T-helper 2 cell (primary cell): ENCODE measurements at places on chromosomes 11 and 22.

DNA sequence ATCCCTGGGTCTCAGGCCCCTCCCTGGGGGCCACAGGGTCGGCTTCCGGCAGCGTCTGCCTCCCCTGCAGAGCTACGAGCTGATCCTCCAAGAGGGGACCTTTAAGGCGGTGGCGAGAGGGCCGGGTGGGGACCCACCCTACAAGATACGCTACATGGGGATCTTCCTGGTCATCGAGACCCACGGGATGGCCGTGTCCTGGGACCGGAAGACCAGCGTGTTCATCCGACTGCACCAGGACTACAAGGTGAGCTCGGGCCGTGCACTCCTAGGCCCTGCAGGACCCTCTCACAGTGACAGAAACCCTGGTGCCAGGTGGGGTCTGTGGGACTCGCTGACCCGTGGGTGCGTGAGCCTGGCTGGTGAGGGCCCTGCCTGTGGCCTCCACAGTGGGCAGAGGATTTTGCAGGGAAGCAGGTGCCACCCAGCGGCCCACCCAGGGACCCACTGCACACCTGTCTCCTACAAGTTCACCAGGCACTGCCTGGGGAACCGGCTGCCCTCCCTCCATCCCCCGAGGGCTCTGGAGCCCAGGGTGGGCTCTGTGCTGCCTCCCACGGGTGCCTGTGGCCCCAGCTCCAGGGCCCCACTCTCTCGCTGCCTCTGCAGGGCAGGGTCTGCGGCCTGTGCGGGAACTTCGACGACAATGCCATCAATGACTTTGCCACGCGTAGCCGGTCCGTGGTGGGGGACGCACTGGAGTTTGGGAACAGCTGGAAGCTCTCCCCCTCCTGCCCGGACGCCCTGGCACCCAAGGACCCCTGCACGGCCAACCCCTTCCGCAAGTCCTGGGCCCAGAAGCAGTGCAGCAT lies 13.7 kb downstream of the MUC5B start:
- no peak for DNase-seq

DNA sequence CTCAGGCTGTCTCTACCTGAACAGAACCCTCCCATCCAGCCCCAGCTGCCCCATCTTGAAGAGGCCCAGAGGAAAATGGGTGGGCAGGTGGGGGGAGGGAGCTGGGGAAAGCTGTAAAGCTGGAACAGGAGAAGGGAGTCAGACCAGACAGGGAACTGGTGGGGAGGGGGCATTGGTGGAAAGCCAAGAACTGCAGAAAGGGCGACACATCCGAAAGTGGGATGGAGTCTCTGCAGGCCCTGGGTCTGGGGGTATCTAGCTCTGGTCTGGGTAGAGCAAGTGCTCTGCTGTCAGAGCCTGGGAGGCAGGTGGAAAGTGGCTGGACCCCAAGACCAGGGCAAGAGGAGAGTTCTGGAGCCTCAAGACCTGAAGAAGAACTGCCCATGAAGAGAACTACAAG lies 7.7 kb downstream of the TMPRSS13 start:
- no peak for DNase-seq

- DNase-seq: no peak
Observed at GRCh38 chr11:18379201-18379600, 15.2 kb upstream of the LDHA start.

GRCh38 chr11:61418136-61418535 lies 11.6 kb downstream of the CPSF7 start:
- no peak for DNase-seq

DNA sequence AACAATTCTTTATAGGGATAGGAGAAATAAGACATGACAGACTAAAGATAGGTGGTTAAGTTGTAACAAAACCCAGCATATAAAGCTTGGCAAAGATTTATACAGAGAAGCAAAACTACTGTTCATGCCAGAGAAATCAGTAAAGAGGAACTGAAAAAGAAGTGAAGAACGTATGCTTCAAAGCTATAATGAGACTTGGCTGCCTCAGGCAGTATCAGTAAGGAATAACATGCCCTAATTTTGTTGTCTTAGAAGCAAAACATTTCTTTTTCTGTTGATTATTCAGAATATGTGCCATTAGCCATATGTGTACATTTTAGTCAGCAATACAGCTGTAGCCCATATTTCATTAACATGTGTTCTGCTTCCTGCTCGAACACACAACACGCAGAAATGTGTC lies 403.2 kb downstream of the NELL1 start:
- DNase-seq: no peak

DNA sequence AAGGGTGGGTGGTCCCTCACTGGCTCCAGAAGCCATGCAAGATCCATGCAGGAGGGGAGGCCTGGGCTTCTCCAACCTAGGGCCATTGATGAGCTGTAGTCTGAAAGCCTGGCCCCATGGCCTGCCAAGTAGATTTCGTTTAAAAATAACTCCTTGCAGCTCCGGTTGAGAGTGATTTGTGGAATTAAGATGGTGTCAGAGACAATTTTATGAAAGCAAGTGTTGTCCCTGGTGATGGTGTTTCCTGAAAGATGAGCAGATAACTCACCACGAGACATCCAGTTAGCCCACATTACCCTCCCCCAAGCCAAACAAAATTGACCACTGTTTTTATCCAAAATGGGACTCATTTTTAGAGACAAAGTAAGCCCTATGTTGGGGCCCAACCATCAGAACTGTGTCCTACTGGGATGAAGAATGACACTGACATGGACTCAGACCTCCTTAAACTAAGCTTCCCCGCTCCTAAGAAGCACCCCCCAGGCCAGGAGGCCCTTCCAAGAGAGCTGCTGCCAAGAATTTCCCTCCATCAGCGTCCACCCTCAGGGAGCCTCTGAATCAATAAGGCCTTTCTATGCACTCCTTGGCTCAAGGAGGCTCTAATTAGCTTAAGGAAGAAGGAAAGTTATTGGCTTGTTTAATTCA lies 174.2 kb upstream of the NCAM1 start:
- no peak for DNase-seq

GRCh38 chr11:103927535-103927934 lies 108.9 kb upstream of the DDI1 start:
- no peak for DNase-seq

DNA sequence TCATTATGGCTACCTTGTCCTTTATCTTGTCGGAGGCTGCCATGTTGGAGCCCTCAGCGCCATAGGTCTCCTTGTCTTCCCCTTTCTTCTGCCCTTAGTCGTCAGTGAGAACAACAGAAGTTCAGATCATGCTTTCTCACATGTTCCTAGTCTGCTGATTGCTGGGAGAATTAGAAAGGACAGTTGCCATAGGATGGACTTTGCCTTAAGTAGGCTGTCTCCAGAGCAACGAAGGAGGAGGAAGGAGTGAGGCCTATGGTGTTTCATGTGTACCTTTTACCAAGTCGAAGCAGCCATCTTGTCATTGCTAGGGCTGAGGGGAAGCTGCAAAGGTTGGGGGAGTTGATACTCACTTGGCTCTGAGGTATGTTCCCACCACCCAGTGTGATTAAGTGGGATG lies 62.6 kb downstream of the SYT13 start:
- no peak for DNase-seq

- no peak for DNase-seq
Observed at GRCh38 chr11:34252651-34253050, 105.2 kb downstream of the ABTB2 start.

DNA sequence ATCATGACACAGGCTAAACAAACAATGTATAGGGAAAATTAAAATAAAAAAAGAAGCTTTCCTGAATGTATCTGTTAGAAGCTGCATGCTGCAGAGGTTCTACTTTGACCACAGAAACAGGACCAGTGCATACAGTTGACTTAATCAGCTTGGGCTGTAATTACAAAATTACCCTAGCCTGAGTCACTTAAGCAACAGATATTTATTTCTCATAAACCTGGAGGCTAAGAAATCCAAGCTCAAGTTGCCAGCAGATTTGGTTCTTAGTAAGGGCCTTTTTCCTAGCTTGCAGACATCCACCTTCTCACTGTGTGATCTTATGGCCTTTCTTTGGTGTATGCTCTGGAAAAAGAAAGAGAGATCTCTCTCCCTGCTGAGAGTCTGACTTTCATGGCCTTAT lies 946.5 kb upstream of the RAG2 start:
- no peak for DNase-seq

GRCh38 chr11:36308577-36308976 lies 12.5 kb downstream of the PRR5L start:
- DNase-seq: no peak

DNA sequence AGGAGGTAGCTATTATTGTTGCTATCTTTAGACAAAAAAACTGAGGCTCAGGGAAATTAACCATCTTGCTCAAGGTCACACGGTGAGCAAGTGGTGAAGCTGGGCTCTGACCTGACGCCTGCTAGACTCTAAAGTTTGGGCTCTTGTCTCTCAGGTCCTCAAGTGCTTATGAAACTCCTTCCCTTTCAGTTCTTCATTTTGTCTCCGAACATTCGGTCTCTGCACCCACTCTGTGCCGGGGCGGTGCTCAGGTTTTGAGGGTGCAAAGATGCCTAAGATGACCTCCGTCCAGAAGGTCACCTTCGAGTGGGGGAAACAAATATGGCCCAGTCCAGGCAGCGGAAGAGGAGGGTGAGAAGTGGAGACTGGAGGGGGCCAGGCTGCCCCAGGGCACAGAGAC lies 16.0 kb downstream of the OVOL1 start:
- DNase-seq: no peak

- no peak for DNase-seq
Observed at GRCh38 chr11:45560913-45561281, 104.5 kb downstream of the CHST1 start.

DNA sequence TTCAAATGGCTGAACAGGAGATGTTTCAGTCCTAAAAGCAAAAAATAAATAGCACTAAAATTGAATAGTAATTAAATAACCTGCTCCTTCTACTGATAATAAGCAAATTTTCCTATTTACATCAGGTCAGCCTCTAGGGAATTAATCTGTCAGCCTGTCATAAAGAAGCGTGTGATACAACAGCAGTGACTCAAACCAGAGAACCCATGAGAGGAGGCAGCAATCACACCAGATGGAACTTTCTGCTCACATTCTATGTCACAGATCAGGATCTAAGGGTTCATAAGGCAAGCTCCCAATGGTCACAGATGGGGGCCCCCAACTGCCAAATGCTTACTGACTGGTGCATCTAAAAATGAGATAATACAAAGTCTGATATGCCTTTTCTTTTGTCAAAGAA lies 41.1 kb downstream of the RBFOX2 start:
- DNase-seq: no peak

GRCh38 chr22:39522567-39523300 lies 2.4 kb downstream of the ATF4 start:
- no peak for DNase-seq

GRCh38 chr11:68763181-68763721 lies 11.9 kb upstream of the TESMIN start:
- no peak for DNase-seq

GRCh38 chr22:45310977-45311531 lies 1.3 kb downstream of the FAM118A start:
- no peak for DNase-seq

DNA sequence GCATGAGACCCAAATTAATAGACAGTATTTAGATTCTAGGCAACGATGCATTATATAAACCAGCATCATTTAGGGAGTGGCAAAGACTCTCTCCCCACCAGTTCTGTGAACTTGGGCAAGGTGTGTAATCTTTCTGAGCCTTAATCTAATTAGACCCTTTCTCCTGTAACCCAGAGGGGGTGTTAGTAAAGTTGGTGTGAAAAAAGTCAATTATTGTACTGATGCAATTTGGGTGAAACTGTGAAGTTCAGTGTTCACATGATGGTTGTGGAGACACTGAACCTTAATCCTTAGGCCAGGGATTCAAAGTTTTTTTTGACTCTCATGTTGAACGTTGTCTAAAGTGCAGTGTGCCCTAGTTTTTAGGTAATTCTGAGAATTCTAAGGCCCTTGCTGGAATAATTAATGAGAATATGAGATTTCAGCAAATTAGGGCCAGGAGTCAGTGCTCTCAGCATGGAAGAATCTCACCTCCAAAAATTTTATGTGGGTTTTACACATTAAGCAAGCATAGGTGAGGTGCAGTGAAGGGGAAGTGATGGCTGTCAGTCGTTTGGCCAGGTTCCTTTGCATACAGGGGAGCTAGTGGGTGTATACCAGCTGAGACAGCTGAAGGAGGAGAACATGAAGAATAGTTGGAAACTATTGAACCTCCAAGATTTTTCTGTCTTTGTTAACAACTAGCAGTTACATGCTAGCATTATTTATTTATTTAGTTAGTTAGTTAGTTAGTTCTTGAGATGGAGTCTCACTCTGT lies 94.2 kb downstream of the PTPRJ start:
- DNase-seq: no peak

DNA sequence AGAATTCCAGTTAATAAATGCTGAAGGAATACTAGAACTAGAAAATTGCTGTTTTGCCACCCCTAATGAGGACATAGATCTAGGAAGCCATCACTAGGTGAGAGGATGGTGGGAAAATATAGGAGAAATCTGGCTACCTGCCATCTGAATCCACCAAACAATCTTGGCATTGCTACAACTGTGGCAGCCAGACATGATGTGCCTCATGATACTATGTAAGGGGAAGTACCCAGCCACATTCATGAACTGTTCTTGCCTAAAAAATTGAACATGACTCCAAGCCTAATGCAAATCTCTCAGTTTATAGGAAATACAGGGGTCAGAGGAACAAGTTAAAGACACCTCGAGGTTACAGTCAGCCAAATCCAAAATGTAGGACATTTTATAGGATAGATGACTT lies 72.8 kb downstream of the SFI1 start:
- no peak for DNase-seq

DNA sequence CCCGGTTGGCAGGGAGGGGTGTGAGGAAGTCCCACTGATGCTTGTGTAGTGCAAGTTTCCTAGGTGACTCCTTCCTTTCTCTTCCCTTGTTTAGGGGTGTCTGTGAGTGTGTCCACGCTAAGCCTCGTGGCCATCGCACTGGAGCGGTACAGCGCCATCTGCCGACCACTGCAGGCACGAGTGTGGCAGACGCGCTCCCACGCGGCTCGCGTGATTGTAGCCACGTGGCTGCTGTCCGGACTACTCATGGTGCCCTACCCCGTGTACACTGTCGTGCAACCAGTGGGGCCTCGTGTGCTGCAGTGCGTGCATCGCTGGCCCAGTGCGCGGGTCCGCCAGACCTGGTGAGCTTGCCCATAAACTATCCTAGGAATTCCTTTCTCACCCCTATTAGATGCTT lies 10.4 kb downstream of the CCKBR start:
- DNase-seq: no peak

GRCh38 chr22:49938565-49939136 lies 20.2 kb downstream of the CRELD2 start:
- no peak for DNase-seq

DNA sequence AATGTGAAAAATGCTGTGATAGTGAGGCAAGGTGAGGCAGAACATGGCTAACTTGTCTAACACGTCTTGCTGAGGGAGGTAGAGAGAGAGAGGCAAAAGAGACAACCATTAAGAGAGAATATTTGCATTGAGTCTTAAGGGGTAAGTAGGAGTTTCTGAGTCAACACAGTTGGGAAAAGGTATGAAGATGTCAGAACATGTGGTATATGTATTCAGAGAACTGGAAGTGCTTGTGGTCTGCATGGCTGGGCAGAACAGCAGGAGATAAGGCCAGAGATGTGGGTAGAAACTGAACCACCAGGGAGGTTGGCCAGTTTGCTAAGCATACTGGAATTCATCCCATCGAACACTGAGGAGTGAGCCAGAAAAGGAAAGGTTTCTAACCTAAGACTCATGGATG lies 25.0 kb upstream of the SLC5A1 start:
- no peak for DNase-seq
